Daoy (cell line): ENCODE measurements at places on chromosomes 3 and 15. TPM values are rescaled to one million over a fixed set of nuclear protein-coding genes. Genes with fewer than 3 reads are reported as not detected.

- no peak for DNase-seq
Observed at GRCh38 chr3:58432905-58433304, 727 bp downstream of the PDHB start.

- DNase-seq = no peak
Observed at GRCh38 chr3:97975466-97975865, 3.2 kb upstream of the RIOX2 start.

DNA sequence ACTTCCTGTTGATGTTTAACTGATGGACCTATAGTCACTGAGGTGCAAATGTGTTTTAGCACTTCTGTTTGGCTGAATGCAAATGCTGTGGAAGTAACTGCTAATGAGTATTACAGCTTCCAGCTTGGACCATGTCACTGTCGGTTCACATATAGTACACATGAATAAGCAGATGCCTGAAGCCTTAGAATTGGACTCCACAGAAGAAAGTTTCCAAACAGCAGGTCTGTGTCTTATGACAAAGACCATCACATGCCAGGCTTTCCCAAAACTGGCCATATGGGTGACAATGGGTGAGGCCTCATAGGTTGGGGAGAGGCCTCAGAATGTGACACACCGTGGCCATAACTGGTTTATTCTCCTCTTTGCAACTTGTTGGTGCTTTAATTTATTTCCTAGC lies 241.8 kb downstream of the WNT5A start:
- DNase-seq = no peak

DNA sequence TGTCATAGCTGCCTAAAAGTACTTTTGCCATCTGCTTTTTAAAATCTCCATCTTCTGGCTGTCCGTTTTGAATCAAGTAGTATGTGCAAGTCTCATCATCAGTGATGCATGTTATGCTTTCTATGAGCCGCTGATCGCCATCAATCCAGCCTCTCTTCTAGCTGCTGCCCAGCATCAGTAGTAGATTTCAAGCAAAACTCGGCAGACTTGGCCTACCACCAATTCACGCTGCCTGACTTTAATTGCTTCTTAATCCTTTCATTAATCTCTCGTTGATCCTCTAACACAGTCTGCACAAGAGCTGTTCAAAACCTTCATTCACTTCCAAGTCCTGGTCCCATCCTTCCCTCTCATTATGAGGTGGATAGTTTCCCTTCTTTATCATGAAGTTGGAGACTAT lies 104.9 kb downstream of the NSUN3 start:
- DNase-seq = no peak

Gene CSTA
- not detected in 2 replicates for total RNA-seq

GRCh38 chr3:54481606-54482365 lies 359.4 kb downstream of the CACNA2D3 start:
- no peak for DNase-seq

DNA sequence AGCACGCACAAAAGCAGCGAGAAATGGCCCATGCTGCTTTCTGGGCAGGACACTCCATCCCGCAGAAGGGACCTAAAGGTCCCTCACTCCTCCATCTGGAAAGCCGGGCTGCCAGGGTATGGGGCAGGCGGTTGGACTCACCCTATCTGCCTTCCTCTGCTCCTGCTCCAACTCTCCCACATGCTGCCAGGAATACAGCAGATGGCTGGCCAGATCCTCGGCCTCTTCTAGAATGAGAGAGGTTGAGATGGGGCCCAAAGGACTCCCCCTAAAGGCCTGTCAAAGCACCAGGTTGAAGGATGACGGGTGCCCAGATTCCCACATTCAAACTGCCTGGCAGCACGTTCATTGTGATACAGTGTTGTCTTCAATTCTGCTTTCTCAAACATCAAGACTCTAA lies 85.1 kb upstream of the C2CD4B start:
- no peak for DNase-seq

DNA sequence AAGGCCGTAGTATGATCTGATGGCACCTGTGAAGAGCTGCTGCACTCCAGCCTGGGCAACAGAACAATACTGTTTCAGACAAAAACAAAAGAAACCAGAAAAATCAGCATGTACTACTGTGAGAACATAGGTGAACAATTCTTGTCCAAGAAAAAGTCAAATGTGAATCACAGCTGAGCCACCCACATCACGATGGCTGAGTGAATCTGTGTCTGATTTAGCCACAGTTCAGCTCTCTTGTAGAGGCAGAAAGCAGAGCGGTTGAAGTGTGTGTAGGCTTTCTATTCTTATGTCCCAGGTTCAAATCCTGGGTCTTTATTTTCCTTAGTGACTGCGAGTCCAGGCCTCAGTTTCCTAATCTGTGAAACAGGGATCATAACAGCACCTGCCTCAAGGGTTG lies 4.4 kb upstream of the FURIN start:
- no peak for DNase-seq

DNA sequence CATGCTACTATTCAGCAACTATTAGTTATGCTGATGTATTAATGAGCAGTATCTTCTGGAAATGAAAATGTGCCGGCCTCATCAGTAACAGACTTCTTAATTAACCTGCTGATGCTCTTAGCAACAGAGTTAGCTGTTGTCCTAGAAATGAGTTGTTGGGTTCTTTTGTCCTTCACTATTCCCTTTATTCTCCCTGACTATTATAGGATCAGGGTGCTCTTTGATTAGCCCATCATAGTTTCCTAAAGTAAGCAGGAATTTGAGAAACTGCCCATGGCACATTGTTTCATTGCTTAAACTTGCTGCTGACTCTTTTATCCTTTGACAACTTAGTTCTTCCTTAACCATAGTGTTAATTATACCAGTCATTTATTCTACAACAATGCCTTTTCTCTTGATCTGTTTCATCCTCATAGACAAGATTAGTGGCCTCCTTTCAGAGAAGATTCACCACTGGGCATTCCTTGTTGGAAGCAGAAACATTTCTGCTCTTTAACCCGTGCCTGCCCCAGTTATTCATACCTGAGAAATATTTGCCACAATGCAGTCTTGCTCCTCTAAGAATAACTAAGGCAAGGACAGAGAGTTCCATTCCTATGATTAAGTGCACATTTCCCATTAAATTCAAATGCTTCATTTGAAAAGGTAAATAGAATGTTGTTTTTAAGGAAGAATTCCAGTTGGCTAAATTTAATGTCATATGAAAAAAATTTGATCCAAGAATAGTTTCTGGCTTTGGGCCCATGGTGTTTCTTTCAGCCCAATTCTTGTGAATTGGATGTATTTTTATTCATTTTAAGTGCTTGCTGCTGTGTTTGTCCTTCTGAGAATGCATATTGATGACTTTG lies 573.3 kb upstream of the TBL1XR1 start:
- DNase-seq = no peak

Gene HESX1
- total RNA-seq = 0.11 TPM in 1 of 2 replicates, not detected in the other

- DNase-seq = peak; percentile 10
Observed at GRCh38 chr3:158169091-158169491, 59.2 kb downstream of the RSRC1 start.

DNA sequence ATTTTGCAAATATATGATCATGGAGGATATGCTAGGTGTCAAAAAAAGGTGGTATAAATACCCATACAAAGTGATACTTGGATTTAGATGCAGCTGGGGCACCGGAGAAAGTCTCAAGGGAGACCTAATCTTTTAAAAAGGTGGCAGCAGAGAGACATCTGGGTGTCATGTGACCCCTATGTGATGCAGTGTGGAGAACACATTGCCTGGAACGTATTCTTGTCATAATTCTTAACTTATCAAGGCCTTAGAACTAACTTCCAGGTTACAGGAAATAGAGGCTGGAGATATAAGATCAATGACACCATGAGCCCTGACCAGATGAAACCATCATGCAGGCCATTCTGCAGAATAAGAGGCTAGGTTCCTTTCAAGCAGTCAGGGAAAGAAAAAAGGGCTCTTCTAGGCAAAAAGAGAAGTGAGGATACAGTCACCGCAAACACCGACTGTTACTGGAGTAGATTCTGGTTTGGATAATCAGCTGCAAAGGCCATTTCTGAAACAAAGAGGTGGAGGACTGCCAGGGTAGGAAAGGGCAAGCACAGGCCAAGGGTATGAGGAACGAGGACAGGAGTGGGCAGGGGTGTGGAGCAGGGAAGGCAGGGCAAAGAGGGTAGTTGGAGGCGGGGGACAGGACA lies 100.6 kb downstream of the OXNAD1 start:
- DNase-seq = no peak

GRCh38 chr3:120436523-120437050 lies 14.2 kb downstream of the FSTL1 start:
- DNase-seq = no peak

Gene OSBPL10
- 4.8 and 14.0 TPM in 2 replicates for total RNA-seq

DNA sequence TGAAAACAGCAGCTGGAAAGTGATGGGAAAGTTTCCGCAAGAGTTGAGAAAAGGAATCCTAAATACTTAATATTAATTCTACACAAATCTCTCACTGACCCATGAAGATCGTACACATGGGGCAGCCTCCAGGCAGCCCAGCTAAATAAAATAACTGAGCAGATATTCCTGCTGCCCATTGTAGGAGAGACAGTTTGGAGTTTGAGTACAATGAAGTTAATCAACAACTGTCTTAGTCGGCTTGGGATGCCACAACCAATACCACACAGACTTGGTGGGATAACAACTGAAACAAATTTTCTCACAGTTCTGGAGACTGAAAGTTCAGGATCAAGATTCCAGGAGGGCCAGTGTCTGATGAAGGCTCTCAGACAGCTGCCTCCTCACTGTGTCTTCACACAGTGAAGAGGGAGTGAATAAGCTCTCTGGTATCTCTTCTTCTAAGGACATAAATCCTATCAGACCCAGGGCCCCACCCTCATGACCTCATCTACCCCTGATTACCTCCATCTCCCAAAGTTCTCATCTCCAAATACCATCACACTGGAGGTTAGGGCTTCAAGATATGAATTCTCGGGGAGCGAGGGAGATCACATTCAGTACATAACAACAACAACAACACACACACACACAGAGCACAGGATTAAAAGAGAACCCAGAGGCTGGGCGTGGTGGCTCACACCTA lies 9.7 kb downstream of the TRPM7 start:
- DNase-seq = peak; percentile 40

- no peak for DNase-seq
Observed at GRCh38 chr3:119613201-119613600, 15.5 kb downstream of the PLA1A start.

Gene CLPX
- total RNA-seq = 46.7 and 57.1 TPM in 2 replicates

Gene HTR3E
- total RNA-seq = not detected in 2 replicates

Gene MAGEL2
- total RNA-seq = 0.74 and 0.77 TPM in 2 replicates

DNA sequence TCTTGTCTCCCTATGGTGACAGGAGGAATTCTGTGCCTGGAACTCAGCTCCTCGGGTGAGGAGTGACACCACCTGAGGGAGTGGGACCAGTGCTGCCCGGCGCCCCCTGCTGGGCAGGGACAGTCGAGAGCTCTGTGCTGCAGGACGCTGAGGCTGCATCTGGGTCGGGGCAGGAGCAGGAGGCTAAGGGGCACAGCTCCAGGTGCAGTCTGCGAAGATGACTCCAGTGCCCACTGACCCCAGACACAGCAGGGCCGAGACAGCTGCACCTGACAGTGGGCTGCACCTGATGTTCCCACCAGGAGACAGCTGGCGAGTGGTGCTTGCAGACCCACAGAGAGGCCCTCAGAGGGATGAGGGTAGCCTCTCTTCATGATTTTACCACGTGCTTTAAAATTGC lies 152.9 kb downstream of the ATP10A start:
- DNase-seq = peak; percentile 66

- peak; percentile 93 for DNase-seq
Observed at GRCh38 chr3:193240850-193241706, at the start of gene PLAAT1. Gene PLAAT1, plus strand, starts transcription at chr3:193241222. Its CDS starts 14,429 bp downstream, at chr3:193255651.

DNA sequence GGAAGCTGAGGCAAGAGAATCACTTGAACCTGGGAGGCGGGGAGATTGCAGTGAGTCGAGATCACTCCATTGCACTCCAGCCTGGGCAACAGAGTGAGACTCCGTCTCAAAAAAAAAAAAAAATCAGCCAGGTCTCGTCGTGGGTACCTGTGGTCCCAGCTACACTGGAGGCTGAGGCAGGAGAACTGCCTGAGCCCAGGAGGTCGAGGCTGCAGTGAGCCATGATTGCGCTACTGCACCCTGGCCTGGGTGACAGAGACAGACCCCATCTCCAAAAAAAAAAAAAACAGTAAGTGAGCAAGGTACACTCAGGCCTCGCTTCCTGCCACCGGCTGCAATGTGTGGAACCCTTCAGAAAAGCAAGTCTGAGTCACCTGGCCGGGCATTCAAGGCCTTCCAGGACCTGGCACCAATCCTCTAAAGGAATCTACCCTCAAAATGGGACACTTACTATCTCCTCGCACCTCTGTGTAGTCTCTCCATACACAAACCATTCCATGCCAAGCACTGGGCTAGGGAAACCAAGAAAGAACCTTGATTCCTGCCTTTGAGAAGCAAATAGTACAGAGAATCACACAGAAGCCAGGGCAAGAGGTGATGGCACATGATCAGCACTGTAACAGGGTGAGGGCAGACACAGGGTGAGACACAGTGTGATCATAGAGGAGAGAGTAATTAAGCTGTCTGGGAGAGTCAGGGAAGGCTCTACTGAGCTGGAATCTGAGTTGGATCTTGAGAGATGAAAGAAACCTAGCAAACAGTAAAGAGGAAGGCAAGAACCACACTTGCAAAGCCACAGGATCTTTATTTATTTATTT lies 9.7 kb downstream of the SCAMP2 start:
- DNase-seq = peak; percentile 55

DNA sequence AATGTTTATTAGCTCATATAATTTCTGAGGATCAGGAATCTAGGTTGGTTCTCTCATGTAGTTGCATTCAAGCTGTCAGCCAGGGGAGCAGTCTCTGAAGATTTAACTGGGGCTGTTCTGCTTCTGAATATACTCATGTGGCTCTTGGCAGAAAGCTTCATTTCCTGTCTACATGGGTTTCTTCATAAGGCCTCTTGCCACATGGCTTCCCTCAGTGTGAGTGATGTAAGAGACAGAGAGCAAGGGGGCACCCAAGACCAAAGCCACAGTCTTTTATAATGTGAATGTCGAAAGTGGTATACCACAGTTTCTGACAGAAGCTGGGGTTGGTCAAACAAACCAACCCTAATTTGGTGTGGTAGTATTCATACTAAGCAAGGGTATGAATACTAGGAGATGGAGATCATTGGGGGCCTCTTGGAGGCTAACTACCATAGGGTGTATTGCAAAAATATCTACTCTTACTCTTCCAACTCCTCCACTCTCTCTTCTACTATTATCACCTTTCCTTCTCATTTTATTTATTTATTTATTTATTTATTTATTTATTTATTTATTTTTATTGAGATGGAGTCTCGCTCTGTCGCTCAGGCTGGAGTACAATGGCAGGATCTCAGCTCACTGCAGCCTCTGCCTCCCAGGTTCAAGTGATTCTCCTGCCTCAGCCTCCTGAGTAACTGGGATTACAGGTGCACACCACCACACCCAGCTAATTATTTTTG lies 123.8 kb downstream of the B3GALNT1 start:
- DNase-seq = no peak

GRCh38 chr3:28590216-28590615 lies 241.6 kb upstream of the AZI2 start:
- DNase-seq = peak; percentile 54

Gene PDCD7
- 13.3 and 17.4 TPM in 2 replicates for total RNA-seq
